Effector CD8-positive, alpha-beta T cell (primary cell): ENCODE measurements at places on chromosomes 7 and 10.

GRCh38 chr10:65501259-65501658 is 1424.6 kb upstream of the LRRTM3 start:
- no peak for DNase-seq

DNA sequence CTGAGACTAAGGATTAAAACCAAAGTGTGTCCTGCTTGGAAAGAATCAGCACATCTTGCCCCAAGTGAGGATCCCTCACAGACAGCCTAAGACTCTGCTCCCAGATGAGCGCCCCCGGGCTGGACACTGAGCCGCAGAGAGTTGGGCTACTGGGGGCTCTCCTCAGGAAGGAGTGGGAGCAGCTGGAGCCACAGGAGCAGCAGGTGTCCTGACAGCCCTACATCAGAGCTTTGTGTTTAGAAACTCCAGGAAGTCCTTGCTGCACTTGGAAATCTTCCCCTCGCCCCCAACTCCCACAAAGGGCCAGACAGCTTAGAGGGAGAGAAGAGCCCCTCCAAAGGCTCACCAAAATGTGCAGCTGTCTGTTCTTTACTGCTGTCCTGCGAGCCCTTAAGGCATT is 172.2 kb downstream of the HERPUD2 start:
- no peak for DNase-seq

- no peak for DNase-seq
These were observed 1056.8 kb downstream of the SORCS1 start for GRCh38 chr10:106107706-106108105.

DNA sequence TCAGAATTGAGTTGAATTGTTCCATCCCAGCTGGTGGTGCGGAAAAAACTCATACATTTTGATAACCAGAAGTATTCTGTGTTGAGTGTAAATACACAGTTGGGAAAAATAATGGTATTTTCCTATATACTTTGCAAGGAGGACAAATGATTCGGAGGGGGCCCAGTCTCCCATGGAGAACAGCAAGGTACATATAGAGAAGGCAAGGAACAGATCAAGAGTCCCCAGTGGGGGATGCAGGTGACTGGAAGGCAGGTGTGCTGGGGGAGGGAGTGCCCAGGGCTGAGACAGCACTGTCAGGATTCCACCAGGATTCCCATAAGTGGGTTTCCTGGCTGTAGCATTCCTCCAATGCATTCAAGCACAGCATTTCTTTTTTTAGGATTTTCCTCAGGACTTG is 10.8 kb upstream of the ADCY1 start:
- no peak for DNase-seq

- DNase-seq: no peak
These were observed 507.9 kb downstream of the RPS24 start for GRCh38 chr10:78541481-78542140.

- DNase-seq: no peak
These were observed 1120.0 kb downstream of the SORCS1 start for GRCh38 chr10:106044503-106044902.

GRCh38 chr10:98295401-98295811 is 27.4 kb upstream of the LOXL4 start:
- no peak for DNase-seq

GRCh38 chr7:139902436-139903102 is 73.5 kb downstream of the TBXAS1 start:
- no peak for DNase-seq

DNA sequence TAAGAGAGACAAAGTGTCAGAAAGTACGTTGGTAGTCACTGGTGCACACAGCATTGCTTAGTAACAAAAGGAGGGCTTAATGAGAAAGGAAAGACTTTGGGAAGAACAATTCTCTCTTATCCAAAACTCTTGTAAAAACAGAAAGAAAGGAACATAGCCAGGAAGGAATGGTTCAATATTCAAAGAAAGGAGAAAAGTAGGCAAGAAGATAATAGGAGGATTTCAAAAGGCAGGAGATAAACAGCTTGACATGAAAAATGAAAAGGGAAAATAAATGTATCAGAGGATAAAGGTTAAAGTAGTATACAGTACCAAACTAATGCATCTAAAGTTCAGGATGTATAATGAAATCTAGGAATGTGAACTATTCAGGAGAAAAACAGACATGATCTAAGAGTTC is 20.1 kb downstream of the ZFAND4 start:
- DNase-seq: no peak

GRCh38 chr10:80382989-80383388 is 25.4 kb upstream of the PRXL2A start:
- DNase-seq: peak; percentile 28

- no peak for DNase-seq
These were observed 36.9 kb downstream of the ZNRF2 start for GRCh38 chr7:30321089-30321881.

DNA sequence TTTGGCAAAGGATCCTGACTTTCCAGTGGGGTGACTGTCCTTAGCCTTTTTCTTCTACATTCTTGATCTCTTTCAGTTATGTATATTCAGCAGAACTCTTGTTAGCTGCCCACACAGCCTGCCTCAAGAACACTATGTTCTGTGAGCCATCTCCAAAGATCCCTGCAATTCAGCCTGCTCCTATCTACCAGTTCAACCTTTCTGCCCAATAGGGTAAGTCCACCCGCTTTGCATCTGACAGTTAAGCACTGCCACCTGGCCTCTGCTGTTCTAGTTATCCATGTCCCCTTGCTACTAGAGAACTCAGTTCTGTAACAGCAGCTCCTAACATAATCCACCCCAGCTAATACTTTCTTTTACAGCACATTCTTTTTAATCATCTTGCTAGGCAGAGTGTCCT is 13.5 kb downstream of the OR9A2 start:
- DNase-seq: no peak

GRCh38 chr7:30304177-30304884 is 19.9 kb downstream of the ZNRF2 start:
- DNase-seq: no peak

DNA sequence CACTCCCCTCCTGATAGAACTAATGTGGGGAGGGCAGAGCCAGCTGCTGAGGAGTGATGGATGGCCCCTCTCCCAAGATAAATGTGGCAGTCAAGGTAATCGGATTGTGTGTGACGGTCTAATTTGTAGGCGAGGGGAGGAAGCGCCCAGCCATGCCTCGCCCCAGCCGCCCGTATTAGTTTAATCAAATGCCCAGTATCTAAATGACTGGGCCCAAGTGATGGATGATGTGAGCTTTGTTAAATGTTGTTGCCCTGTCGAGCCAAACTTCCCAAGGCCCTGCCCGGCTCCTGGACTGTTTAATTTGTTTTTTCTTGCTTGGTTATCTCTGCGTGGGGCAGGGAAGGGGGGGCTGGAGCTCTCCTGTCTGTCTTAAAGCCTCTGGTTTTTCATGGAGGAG is 88.4 kb upstream of the PPIF start:
- no peak for DNase-seq

DNA sequence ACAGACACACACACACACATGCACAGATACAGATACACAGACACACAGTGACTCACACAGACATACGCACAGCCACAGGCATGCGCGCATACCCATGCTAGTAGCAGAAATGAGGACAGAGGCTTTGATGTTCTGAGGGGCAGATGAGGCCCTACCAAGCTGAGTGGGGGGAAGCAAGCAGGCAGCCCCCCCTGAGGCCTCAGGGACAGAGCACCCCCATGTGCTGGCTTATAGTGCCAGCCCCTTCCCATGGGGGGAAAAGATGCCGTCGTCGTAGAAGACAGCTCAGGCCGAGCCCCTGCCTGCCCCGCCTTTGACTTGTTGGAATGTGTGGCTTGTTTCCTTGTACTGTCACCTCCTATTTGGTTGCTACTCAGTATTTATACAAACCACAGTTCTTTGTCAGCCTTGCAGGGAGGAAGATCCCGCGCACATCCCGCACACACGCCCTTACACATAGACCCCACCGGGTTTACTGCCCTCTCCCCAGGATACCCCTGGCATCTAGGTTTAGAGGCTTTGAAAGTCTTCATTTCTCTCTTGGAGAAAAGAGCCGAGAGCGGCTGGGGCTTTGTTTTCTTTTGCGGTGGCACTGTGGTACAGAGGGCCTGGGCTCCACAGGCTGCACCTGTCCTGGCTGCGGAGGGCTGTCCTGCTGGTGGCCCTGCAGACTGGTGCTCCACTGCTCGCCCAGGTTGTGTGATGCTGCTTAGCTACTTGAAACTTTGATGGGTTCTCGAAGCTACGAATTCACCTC is 112.5 kb downstream of the DOCK1 start:
- no peak for DNase-seq

DNA sequence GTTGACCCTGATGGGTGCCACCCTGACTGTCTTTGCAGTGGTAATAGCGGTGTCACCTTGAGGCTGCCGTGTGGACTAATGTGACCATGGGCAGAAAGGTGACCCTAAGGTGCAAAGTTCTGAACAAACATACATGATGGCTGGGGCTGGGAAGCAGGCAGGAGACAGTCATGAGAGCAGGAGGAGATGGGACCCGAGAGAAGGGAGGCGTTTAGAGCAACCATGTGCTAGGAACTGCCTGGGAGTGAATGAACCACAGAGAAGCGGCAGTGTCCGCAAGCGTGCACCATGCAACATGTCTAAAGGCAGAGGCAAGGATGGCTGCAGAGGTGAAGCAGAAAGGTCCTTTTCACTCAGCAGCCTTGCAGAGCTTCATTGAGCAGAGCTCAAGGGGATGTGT is 113.1 kb upstream of the GDF10 start:
- no peak for DNase-seq

DNA sequence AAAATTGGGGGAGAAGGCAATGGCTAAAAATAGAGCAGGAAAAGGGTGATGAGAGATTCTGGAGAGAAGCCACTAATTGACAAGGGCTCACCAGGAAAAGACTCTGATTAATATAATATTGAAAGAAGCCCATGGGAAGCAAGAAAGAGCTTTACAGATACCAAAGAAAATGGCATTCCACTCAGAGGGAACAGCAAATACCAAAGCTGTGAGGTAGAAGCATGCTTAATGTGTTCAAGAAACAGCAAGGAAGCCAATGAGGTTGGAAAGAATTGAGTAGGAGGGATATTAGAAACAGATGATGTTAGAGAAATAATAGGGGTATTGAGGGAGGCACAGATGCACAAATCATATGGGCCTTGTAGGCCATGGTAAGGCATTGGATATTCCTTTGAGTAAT is 130.1 kb downstream of the MYO3A start:
- no peak for DNase-seq

DNA sequence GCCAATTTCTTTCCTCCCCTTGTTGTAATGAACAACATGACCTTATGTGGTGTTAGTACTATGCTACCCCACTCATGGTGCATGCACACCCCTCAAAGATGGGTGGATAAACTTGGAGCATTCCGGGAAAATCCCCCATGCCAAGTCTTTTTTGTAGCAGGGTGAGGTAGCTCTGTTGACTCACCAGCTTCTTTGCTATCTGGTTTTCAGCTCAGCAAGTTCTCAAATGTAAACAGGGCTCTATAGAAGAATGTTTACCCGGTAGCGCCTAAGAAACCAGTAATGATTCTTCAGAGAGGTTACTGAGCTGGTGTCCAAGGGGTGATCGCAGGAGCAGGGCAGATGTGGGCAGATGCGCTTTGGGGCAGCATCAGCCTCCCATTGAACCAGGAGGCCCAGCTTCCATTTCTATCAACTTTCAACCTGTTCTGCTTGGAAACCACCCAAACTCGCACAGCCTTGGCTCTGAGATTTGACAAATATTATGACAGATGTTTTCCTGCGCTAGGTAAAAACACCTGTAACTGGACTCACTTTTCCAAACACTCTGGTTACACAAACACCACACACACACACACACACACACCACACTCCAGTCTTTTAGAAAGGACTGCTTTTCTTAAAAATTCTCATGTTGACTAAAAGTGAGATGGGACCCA is 87.8 kb downstream of the ZRANB1 start:
- DNase-seq: no peak

DNA sequence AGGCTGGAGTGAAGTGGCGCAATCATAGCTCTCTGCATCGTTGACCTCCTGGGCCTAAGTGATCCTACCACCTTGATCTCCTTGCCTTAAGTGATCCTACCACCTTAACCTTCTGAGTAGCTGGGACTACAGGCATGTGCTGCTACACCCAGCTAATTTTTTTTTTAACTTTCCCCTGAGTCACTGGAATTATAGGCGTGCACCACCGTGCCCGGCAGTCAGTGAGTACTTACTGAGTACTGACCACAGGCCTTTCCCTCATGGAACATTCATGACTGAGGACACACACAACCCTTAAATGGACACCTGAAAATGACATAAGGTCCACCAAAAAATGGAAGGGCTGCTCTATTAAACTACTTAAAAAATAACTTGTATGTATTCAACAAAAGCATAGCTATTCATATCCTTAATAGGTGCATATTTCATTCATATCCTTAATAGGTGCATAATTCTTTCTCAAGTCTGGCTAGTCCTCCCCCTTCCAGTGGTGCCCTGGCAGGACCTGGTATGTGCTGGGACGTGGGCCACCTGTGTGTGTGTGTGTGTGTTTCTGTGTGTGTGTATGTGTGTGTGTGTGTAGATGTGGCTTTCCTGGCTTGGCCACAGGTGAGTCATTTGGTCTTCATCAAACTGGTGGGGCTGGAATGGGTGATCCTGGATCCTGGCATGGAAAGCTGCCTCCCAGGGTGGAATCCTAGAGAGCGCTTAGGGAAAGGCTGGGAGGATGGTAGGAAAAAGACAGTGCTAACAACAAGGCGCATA is 3.5 kb downstream of the FAM180A start:
- DNase-seq: no peak

GRCh38 chr7:7719236-7719635 is 829 bp upstream of the RPA3 start:
- no peak for DNase-seq

DNA sequence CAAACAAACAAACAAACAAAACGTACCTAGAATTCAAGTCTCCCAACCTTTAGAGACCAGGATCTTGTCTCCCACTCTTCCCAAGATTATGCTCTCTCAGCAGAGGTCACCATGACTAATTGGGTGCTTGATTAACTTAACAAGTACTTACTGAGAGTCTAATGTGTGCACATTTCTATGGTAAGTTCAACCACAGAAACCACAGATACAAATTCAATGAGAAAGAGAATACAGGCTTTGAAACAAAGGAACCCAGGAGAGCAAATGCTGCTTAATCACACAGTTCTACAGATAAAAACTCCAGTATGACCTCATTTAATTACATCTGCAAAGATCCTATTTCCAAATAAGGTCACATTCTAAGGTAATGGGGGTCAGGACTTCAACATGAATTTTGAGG is 142.8 kb downstream of the DNAJC1 start:
- no peak for DNase-seq

DNA sequence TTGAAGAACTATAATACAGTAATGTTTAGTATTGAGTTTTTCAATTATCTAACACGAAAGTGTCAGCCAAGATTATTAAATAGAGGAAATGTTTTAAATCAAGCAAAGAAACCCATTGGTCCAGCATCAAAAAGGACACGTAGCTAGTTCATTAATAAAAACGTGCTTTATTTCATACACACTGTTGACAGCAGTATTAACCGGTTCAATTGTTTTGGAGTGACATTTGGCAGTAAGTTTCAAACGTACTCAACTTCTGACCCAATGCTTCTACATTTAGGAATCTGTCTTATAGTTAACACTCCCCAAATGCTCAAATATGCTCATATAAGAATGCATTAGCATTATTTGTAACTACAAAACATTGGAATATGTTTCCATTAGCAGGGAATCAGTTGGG is 41.3 kb downstream of the SLC16A12 start:
- DNase-seq: no peak
